ENCODE measurements at places on chromosomes 5 and 9.

GRCh38 chr5:153901449-153901848 is 137.3 kb downstream of the FAM114A2 start:
- DNase-seq: no peak

- DNase-seq: no peak
Measured at GRCh38 chr5:161803-162110, 29.5 kb upstream of the LRRC14B start.

GRCh38 chr9:85451680-85452079 is 290.1 kb downstream of the AGTPBP1 start:
- no peak for DNase-seq

DNA sequence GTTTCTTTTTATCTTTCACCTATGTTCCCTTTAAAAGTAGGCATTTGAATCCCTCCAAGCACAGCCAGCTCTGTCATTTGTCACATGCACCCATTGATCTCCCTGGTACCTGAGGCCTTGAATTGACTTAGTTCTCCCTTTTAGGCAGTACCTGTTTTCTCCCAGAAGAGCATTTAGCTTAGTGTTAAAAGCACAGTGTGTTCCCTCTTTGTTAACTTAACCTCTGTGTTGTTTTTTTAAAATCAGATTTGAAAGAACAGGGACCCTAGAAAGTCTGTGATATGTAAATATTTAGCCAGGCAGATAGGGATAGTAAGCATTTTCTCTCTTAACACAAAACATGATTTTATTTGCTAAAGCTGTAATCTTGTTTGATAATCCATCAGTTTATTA is 113.8 kb upstream of the SPATA31D4 start:
- DNase-seq: no peak

- DNase-seq: no peak
Measured at GRCh38 chr9:5321058-5321457, 16.5 kb upstream of the RLN2 start.

DNA sequence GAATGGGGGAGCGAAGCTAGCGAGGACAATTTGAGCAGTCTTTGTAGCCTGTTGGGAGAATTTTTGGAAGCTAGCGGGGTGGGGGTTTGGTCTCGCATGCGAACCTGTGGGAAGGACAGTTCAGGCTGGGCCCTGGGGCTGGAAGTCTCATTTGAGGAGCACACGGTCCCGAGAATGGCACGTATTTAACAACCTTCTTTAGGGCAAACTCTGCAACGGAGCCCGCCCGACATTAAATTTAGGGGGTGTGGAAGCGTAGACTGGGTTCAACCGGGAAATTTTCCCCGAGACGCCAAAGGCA is 35.2 kb upstream of the NFIB start:
- no peak for DNase-seq

GRCh38 chr5:76548525-76549229 is 74.5 kb downstream of the F2RL2 start:
- DNase-seq: no peak

Measured in hepatic stellate cell (primary cell).